ENCODE measurements at places on chromosomes 3 and 15. TPM values are rescaled to one million over a fixed set of nuclear protein-coding genes. Genes with fewer than 3 reads are reported as not detected.

- DNase-seq, result no peak
Measured at GRCh38 chr3:17505856-17506255, 236.6 kb downstream of the TBC1D5 start.

DNA sequence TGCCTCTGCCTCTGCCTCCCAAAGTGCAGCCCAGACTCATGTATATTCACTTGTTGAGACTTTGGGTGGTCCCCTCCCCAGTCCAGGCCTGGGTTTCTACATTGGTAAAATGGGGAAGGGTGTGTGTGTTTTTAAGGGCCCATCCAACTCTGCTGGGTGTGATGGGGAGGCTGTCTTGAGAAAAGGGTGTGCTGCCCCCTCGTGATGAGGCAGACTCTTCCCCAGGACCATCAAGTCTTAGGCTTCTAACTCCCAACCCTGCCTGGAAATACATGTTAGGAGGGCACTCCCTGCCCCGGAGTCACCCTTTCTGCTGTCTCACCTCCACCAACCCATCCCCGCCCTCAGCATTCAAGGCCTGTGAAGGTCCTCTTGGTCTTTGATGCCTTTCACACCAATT, 4.4 kb upstream of the PTPN23 start:
- no peak for DNase-seq

- DNase-seq, result no peak
Measured at GRCh38 chr3:104561324-104561723, 805.4 kb upstream of the ALCAM start.

DNA sequence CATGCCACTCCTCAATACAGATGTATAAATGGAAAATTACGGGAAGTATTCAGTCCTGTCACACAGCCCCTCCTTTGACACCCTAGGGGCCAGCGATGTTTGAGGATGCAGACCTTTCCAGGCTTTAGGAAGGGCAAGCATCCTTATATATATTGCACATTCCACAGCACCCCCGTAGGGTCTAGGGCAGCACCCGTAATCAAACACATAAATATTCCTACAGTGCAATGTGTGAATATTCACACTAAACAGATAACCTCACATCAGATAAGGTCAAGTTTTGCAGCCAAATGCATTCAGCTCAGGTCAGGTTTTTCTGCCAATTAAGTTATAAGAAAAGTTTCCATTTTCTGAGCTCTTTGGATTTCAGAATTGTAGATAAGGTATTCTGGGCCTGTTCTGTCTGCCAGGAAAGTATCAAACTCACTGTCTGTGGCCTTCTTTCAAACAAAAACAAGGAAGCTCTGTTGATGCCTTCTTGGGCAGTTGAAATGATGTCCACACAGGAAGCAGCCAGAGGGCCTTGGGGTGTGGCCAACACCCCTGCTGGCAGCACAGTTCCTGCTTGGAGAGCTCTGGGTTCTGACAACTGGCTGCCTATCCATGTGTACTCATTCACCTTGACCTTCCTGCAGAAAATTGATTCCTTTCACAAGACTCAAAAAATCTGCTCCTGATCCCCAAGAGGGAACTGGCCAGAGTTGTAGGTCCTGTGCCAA, 427.0 kb downstream of the NTRK3 start:
- no peak for DNase-seq

TLR9 gene
- total RNA-seq, result 0.25 TPM

All from colonic mucosa (tissue), 4 donors.